ENCODE measurements at places on chromosomes 5 and 9.
A peak's percentile ranks its signal among the peaks of the same experiment; 100 is the strongest.

GRCh38 chr5:150672237-150672883, 11.3 kb downstream of the MYOZ3 start:
- no peak for DNase-seq

- no peak for DNase-seq
Observed at GRCh38 chr9:136996361-136997292, at the start of gene CLIC3. Gene CLIC3 (minus strand): TSS chr9:136996568. CDS start chr9:136996543, 25 bp downstream.

- DNase-seq, result peak; percentile 74
Observed at GRCh38 chr5:10333154-10334006, 20.1 kb upstream of the MARCHF6 start.

DNA sequence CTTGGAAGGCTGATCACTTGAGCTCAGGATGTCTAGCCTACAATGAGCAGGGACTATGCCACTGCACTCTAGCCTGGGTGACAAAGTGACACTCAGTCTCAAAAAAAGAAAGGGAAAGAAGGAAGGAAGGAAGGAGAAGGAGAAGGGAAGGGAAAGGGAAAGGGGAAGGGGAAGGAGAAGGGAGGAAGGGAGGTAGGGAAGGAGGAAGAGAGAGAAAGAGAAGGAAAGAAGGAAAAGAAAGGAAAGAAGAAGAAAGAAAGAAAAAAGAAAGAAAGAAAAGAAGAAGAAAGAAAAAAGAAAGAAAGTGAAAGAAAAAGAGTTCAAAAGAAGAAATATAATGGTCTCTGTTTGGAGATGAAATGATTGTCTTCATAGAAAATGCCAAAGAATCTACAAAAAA, 10.8 kb upstream of the CSF1R start:
- DNase-seq, result no peak

DNA sequence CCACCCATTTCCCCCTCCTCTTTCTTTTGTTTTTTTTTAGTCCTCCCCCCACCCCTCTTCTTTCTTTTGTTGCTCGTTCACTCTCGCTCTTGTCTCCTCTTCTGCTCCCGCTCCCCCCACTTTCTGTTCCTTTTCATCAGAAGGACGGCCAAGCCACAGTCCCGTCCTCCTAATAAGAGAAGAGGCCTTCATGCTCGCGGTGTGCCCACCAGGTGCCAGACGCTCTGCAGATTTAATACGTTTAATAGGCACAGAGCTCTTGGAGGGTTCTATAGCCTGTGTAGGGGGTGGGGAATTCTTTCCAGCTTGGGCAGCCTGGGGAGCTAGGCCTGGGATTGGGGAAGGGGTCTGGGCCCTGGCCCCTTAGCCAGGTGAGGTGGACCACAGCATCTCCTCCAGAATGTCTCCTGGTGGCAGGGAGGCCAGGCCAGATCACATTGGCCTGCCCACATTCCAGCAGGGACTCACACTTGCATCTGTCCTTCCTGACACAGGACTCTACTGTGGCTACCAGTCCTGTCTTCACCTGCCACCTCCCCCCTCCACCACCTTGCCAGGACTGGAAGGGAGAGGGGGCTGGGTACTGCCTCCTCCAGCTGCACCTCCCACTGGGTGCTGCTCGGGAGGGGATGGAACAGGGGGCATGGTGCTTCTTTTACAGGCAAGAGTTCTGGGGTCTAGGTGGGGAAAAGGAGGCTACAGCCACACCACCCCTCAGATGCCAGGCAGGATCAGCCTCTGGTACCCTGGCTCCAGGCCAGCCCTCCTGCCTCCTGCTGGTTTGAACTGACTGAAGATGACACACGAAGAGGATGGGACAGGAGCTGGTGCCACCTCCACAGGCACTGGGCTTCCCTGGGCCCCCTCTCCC, 6.1 kb upstream of the BARX1 start:
- DNase-seq, result peak; percentile 55

DNA sequence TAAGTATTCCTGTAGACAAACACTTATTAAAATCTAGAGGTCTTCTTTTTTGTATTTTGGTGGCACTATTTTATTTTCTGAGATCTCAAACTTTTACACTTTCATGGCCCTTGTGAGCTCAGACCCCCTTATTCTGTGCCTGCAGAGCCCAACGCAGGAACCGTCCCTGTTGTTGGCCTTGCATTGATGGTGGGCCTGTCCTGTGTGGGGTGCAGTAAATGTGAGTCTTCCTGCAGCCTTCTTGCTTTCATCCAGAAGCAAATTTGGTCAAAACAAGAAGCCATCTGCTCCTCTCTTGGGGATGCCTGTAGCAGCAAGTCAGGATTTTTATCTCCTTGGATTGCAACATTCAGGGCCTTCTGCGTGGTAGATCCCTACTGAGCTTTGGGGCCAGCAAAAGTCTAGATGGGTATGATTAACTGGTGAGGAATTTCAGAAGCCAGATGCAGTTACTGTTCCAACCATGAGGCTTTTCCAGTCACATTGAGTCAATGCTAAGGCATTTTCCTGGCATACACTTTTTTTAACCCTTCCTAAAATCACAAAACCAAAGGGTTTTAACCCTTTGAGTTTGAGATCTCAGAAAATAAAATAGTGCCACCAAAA, 31.7 kb downstream of the BASP1 start:
- no peak for DNase-seq

DNA sequence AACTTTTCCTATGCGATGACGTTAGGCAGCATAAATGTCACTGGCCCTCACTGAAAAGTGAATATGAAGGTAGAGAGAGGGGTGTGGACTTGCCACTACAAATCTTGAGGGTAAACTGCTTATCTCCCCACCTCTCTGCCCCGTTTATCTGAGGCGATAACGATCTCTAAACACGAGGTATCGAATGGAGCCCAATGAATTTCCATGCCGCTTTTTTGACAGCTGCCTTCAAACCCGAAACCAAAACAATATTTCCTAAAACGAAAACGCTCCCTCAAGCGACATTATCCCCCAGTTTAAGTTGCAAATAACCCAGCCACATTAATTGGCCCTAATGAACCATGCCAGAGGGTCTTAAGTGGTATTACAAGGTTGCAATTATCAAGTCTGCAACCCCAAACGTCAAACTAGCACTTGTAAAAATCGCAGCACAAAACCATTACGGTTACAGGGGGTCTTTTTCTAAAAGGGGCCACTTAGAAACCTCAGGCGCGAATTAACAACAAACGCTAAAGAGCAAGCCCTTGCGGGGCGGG, 1.4 kb downstream of the NR3C1 start:
- DNase-seq, result no peak

- DNase-seq, result peak; percentile 65
Observed at GRCh38 chr5:100901821-100902341, 1.2 kb downstream of the ST8SIA4 start.

DNA sequence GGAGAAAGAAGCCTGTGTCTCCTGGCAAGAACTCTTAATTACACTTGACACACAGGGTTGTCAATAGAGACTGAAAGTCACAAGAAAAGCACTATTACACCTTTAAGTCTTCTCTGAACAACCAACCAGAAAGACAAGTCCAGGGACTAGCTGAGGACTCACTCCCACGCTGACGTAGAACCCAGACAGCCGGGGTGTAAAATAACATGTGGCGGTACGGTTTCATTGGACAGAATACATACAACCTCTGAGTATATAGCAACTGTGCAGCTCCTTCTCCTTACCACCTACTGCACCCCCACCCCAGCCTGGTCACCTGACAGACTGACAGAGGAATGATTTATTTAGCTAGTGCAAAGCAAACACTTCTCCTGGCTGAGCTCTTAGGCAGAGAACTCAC, 103.4 kb upstream of the RASEF start:
- no peak for DNase-seq

GRCh38 chr9:27829621-27830020, 256.3 kb upstream of the C9orf72 start:
- no peak for DNase-seq

- DNase-seq, result peak; percentile 80
Observed at GRCh38 chr5:141326088-141326854, 4.0 kb upstream of the PCDHGA1 start.

- no peak for DNase-seq
Observed at GRCh38 chr5:72830362-72830761, 13.9 kb downstream of the TNPO1 start.

GRCh38 chr9:95131023-95131943, 186.2 kb downstream of the FANCC start:
- no peak for DNase-seq

DNA sequence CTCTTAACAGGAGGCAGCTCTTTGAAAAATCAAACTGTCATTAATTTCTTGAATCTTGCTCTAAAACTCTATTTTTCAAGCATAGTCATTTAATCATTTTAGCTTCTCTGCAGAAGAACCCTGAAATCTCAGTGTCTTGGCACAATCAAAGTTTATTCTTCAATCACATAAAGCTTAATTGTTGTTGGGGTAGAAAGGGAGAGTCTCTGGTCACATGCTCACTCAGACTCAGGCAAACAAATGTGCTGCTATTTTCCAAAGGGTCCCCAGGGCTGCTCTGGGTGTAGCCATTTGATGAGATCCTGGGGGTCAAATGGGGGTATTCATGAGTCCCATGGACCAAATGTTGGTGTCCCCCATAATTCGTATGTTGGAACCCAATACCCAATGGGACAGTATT, 114.8 kb downstream of the MSX2 start:
- no peak for DNase-seq

- DNase-seq, result no peak
Observed at GRCh38 chr9:87685441-87685840, 40.5 kb upstream of the CTSL start.

GRCh38 chr9:77589046-77589795, 58.9 kb downstream of the GNA14 start:
- DNase-seq, result no peak

DNA sequence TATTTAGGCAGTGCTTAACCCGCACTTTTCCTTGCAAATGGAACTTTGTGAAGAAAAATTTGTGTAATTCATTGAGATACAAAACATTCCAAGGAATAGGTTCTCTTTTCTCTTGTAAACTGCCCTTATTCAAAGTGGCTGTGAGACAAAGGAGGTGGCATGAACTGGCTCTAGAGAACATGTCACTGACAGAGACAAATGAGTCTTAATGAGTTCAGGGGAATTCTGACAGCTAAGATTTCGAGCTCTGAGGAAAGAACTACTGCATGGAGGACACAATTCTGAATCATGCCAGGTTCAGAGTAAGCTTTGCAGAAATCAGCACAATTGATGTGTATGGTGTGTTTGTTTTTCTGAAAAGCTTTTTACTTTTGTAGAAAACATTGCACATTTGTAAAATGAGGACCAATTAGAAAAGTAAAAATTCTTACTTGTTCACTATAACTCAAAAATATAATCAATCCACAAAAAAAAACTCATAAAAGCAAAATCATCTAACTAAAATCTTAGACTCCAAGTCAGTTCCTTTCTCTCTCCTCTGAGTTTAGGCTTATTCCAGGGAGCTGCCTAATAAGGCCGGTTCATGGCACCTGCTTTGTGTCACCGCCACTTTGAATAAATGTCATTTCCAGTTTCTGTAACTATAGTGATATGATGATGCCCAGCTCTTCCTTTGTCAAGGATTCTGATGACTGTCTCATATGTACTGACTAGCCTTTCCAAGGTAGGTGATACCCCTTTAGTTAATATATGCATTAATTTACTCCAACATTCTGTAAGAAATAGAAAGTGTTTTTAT, 163.2 kb downstream of the HCN1 start:
- no peak for DNase-seq

DNA sequence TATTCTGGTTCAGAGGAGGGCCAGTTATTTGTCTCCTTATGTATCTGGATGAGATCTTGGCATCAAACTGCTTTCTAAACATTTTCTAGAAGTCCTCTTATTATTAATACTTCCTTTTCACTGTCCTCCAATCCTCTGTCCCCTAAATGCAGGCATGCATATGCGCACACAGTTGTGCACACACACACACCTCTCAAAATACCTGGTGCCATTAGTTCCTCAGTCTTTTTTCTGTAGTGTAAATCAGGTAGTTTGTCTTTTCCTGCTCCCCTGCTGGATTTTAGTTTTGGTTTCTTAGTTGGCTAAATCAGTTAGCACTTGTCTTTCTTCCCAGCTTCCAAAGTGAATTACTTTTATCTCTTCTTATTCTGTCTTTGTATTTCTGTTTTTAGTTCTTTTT, 55.8 kb upstream of the LRRC70 start:
- no peak for DNase-seq

- DNase-seq, result no peak
Observed at GRCh38 chr9:109491590-109491989, 6.5 kb downstream of the PTPN3 start.

GRCh38 chr5:34916518-34916917, 1.0 kb downstream of the BRIX1 start:
- DNase-seq, result no peak

- no peak for DNase-seq
Observed at GRCh38 chr5:35458824-35459207, 158.8 kb upstream of the SPEF2 start.

DNA sequence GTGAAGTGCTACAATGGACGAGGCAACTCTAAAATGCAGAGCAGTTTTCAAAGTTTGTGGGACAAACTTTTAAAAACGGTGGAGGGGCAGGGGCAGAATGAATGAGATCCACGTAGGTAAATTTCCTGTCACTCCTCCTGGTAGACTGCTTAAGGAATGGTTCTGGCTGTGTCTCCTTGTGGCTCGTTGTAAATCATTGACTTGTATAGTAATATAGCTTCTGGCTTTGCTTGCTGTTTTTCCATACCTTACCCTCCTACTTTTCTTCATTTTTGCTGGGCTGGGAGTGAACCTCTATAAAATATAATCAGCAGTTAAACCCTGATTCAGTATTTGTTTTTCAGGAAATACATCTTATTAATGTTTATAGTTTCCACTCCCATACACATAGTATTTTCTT, 235.7 kb downstream of the TUSC1 start:
- no peak for DNase-seq

DNA sequence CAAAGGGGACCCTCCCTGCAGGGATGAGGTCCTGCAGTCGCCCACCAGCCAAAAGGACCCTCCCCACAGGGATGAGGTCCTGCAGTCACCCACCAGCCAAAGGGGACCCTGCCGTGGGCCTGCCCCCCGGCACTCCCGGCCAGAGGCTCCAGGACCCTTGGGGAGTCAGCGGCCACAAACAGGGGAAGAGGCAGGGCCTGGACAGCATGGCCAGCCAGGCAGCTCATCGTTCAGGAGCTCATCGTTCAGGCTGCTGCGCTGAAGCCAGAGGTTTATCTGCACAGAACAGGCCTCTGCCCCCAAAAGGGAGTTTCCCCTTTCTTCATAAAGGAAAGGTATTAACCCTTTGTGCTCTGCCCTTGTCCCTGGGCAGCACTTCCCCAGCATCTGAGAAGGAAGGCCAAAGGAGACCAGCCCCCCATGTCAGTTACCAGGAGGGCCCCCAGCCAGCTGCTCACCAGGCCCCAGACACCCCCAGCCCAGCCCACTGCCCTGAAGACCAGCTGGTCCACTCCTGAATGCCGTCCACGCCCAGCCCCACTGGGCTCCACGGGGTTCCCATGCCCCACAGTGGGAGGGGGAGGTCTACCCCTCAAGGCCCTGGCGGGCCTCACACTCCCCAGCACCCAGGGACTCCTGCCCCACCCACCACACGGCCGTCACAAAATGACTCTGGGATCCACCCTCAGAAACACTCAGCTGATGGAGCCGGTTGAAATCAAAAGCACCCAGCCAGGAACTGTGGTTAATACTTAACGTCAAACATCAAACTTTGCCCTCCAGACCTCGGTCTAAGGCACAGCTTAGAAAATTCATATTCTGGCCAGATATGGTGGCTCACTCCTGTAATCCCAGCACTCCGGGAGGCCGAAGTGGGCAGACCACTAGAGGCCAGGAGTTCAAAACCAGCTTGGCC, 6.3 kb downstream of the SLC12A7 start:
- no peak for DNase-seq

GRCh38 chr5:6096101-6096500, 282.2 kb downstream of the MED10 start:
- DNase-seq, result no peak

- DNase-seq, result no peak
Observed at GRCh38 chr9:38281917-38282316, 110.6 kb upstream of the ALDH1B1 start.

All from Right ventricle myocardium inferior (tissue), 1 donor.